ENCODE measurements at places on chromosomes 3 and 15.
A peak's percentile ranks its signal among the peaks of the same experiment; 100 is the strongest.

DNA sequence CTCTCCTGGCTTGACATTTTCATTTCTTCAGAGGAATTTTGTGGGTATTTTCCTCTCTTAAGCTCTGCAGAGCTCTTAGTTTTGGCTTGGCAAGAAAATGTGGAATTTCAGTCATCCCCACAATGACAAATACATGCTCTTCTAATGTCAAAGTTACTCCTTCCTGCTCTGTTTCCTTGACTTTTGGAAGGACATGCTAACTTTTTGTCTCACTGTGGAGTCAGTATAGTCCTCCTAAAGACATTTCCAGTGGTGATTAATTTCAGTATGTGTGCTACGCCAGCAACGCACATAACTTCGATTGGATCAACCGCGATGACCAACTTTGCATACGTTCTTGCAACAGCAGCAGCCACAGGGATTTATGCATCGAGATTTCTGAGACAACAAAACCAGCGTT is 13.3 kb downstream of the EBLN2 start:
- DNase-seq = no peak

- no peak for DNase-seq
These were observed 255.4 kb upstream of the ARPP21 start for GRCh38 chr3:35383719-35384555.

GRCh38 chr3:95815828-95816227 is 998.6 kb upstream of the EPHA6 start:
- DNase-seq = no peak

DNA sequence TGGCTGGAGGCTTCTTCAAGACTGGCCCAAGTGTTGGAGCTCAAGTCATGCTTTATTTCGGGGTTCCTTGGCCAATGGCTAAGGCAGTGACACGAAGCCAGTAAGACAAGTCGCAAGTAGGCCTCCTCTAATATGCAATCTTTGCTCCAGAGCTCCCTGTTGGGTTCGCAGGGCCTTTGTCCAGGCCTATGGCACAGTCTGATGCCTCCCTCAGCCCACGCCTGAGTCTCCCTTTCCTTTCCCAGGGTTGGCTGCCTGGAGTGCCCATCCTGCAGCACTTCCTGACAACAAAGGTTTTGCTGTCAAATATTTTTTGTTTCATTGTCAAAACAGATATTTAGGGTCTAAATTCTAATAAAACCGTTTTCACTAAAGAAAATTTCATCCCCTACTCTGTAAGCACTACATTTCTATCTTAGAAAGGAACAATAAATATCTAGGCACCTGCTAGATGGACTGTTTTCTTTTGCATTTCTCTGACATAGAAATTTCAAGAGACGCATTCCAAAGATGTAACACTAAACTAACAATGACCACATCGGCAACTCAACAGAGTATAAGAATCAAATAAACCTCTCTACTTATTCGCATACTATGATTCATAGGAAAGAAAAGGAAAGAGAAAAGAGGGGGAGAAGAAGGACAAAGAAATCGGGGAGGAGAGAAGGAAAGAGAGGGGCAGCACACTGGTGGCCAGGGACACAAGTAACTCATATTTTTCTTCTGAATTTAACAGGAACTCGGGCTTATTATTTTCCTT is 393.1 kb upstream of the ATP11B start:
- DNase-seq = no peak

DNA sequence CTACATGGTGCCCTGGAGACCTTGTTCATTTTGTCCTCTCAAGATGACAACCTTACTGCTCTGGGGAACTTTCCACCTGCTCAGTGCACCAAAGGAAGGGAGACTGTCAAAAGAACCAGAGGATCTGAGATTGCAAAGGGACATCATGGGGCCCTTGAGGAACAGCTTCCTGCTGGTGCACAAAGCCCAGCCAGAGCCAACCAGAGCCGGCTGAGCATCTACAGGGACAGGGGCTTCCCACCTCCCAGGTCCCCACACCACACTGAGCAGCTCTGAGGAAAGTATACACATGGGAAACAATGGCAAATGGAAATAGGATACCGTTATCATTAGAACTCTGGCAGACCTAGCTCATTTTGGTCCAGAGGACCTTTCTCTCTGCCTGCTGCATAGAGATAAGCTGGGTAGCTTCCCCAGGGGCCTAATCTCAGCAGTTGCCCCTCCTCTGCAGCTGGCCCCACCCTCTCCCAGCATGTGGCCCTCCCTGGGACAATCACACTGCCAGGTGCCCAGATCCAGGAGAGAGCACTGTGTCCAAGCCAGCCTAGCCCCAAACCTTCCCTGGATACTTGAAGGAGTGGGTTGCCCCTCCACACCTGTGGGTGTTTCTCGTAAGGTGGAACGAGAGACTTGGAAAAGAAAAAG is 123.4 kb upstream of the PRR20G start:
- DNase-seq = no peak

GRCh38 chr15:35445891-35446290 is 100.1 kb downstream of the DPH6 start:
- no peak for DNase-seq

- no peak for DNase-seq
These were observed 89.0 kb downstream of the PPCDC start for GRCh38 chr15:75112278-75112847.

GRCh38 chr3:112579232-112579631 is 17.4 kb downstream of the SLC35A5 start:
- no peak for DNase-seq

- peak; percentile 54 for DNase-seq
These were observed 481.7 kb upstream of the TGFBR2 start for GRCh38 chr3:30124435-30125370.

DNA sequence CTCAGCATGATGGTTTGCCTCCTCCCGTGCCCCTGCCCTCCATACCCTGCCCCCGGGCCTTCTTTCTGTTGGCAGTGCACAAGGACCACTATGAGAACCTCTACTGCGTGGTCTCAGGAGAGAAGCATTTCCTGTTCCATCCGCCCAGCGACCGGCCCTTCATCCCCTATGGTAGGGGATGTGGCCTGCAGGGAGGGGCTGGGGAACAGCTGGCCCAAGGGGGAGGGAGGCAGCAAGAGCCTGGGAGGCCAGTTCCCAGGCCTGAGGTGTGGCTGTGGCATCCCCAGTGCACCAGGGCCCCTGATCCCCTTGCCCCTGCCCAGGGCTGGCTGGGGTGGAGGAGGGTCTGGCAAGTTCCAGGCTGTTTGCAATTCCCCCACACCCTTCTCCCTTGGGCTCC is 2.6 kb upstream of the PLA2G4B start:
- no peak for DNase-seq

- no peak for DNase-seq
These were observed 3.4 kb upstream of the CLN6 start for GRCh38 chr15:68232937-68233336.

DNA sequence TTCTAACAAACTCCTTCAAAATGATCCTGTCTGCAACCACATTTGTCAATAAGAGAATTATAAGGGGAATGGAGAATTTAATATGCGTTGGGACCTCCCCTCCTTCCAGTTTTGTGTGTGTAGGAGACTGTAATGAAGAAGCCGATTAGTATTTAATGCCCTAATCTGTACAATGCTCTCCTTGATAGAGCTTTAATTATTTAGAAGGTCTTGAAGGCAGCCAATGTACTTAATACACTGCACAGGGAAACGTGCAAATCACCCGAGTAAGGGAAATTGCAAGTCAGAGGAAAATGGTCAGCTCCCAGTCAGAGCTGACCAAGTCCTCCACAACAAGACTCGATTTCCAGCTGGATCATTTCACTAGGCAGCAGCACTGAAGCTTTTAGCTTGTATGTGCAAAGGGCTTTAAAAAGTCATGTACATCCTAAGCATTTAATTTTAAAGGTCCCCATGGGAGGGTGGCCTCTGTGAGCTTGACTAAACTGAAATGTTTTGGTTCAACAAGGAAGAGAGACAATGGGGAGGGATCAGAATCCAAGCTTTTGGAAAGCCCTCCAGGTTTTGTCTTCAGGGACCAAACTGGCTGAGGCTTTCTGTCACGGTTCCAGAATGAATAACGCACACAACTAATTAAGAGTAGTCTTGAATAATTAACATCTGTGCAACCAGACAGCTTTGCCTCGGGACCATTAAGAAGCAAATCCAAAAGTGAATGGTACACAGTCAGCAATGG is 159.8 kb upstream of the MITF start:
- no peak for DNase-seq

Measured in NCI-H2081 (cell line).